ENCODE measurements at places on chromosomes 4 and X. TPM values are rescaled to one million over a fixed set of nuclear protein-coding genes. Genes with fewer than 3 reads are reported as not detected.

Gene EGFL6
- not detected for total RNA-seq

Gene GBA3
- total RNA-seq: not detected

Gene AKAP14
- not detected for total RNA-seq

Gene TMSB15A
- total RNA-seq: not detected

Gene TLR1
- total RNA-seq: 2.4 TPM

Gene IRS4
- not detected for total RNA-seq

Gene IQCM
- not detected for total RNA-seq

Gene MAGEA2
- total RNA-seq: not detected

Gene MMRN1
- not detected for total RNA-seq

Gene IL3RA
- not detected for total RNA-seq

Gene SRPK3
- total RNA-seq: not detected

Gene MAGEA2B
- total RNA-seq: not detected

Gene GAGE12J
- not detected for total RNA-seq

Gene BST1
- 1.7 TPM for total RNA-seq

Data from hair follicular keratinocyte (primary cell).